ENCODE measurements at places on chromosomes 4 and X.

DNA sequence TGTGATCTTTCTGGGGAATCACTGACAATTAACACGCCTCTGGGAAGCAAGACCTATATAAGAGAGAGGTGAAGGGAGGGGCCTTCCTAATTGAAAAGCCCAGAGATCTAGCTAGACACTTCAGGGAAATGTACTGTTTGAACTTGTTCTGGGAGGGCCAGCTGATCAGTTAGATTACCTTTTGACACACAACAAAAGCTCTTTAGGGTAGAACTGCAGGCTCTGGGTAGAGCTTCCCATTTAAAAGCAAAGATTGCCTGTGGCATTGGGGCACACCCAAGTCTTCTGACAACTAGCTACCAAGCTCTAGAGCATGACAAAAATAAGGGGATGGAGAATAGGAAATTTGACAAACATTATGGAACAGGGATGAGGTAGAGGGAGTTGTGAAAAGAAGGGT is 26.3 kb downstream of the AREG start:
- DNase-seq, result no peak

DNA sequence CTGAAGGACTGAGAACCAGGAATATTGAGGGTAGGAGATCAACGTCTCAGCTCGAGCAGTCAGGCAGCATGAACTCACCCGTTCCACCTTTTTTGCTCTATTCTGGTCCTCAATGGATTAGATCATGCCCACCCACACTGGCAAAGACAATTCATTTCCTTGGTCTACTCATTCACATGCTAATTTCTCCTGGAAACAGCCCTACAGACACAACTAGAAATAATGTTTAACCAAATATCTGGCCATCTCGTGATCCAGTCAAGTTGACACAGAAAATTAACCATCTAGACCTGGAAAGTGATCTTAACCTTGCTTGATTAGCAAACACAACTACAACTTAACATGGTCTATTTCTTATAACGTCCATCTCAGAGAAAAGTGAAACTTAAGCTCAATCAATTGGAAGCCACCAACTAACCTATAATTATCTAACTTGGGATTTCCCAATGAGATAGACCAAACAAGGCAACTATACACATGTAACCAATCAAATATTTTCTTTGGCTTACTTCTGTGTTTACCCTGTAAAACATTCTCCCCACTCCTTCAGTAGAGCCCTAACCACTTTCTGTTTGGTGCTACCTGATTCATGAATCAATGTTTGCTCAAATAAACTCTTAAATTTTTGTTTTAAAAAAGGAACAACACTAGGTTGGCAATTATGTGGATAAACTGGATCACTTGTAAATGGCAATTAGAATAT is 69.7 kb upstream of the MAMLD1 start:
- no peak for DNase-seq

DNA sequence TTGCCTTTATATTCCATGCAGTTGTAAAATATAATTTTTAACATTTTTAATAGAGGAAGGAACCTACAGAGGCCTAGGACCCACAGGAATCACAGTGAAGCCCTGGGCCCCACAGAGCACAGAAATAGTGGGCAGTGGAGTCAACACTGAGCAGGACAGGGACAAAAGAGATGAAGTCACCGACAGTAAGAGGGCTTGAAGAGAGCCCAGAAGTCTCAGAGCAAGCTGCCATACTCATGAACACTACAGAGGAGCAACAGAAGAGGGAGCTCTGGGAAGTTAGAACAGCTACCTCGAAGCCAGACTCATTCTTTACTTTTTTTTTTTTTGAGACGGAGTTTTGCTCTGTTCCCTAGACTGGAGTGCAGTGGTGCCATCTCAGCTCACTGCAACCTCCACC is 149.3 kb upstream of the TENM3 start:
- DNase-seq, result no peak

GRCh38 chr4:19187096-19187495 is 1064.6 kb upstream of the SLIT2 start:
- no peak for DNase-seq

GRCh38 chr4:3250438-3250955 is 1.5 kb downstream of the MSANTD1 start:
- peak; percentile 38 for DNase-seq

DNA sequence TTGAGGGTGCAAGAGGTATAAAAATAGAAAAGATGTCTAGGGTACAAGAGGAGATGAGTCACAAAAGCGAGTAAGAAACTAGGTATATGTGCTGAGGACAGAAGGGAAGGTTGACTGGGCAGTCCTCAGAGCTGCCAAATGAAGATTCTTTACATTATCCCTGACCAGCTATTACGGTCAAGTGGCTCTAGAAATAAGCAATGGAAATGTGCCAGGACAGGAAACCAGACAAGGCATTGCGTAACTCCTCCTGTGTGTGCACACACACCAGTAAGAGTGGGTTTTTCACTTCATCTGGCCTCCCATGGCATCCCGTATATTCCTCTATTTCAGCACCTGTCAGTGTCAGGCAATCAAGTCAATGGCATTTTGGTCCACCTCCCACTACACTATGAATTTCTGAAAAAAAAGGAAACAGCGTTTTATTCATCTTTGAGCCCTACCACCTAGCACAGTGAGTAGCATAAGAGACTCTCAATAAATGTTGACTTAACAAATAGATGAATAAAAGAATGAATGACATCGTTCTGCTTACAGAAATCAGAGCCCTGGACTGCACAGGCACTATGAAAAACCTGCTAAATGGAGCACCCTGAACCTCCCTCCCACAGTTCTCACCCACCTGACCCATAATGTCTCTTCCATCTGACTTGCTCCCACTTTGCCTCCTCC is 62.6 kb upstream of the KLF3 start:
- no peak for DNase-seq

DNA sequence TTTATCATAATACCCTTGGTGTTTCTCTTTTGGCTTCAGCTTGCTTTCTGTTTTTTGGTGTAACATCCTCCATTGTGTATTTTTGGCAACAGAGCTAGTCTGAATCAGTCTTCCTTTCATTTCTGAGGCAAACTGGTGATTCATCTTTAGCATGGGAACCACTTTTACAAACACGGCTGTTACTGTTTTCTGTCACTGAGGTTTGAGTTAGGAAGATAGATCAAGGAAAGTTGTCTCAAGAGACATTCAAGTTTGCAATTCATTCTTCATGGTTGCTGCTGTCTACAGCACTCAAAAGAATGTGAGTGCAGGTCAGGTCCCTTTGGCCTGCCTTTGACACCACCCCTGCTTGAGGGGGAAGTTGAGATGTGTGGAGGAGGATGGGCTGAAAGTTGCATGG is 36.3 kb downstream of the IL21 start:
- no peak for DNase-seq

GRCh38 chr4:89161841-89162240 is 50.5 kb downstream of the TIGD2 start:
- no peak for DNase-seq

DNA sequence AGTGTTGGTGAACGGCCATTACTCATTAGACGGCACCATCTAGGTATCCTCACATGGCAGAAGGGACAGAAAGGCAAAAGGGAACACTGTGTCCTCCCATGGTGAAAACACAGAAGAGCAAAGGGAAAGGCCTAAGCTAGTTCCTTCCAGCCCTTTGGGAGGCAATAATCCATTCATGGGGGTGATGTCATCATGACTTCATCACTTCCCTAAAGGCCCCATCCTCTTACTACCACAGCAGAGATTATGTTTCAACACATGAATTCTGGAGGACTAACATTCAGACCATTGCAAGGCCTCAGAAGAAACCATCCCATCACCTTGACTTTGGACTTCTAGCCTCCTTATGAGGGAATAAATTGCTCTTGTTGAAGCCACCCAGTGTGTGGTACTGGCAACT is 238.2 kb downstream of the MGST2 start:
- DNase-seq, result no peak
